ENCODE measurements at places on chromosomes 11 and 22. TPM values are rescaled to one million over a fixed set of nuclear protein-coding genes. Genes with fewer than 3 reads are reported as not detected.

GRCh38 chr11:65473278-65473860, 25.5 kb upstream of the MALAT1 start:
- DNase-seq = no peak

DNA sequence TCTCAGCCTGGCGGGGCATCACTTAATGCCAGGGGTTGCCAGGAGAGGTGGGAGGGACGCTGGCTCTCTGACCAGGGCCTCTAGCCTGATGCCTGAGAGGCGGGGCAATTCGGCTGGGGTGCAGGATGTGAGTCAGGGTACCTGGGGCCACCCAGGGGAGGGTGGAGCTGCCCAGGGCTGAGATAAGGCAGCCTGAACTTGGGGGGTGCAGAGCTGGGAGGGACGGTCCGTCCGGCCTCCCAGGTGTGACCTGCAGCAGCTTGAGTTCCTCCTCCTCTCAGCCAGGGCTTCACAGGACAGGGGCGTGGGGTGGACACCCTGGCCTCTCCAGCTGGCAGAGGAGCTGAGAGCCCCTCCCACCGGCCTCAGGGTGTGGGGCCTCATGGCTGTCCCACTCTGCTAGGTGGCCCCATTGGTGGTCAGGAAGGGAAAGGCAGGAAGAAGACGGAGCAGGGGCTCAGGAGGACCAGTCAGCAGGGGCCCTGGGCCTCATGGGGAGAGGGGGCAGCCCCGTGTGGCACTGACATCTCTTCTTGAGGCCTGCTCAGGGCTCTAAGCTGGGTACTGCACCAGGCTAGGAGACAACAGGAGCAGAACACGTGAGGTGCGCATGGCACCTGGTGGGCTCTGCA, 942 bp upstream of the RPS6KA4 start:
- DNase-seq = no peak

DNA sequence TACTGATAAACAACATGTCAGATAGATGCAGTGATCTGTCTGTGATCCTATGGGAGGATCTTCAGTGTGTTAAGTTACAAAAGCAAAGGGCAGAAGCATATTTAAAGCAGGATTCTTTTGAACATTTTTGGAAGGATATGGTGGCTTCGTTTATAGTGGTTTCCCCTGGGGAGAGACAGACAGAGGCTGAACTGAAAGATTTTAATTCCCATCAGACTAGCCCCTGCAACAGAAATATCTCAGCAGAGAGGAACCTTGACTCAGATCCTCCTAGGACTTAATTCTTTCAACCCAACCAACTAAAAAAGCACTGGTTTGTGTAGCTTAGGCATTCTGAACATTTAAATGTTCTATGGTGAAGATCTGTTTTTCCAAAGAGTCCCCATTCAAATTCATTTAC, 5.7 kb downstream of the CLTCL1 start:
- DNase-seq = no peak

- DNase-seq = no peak
Observed at GRCh38 chr22:27493796-27494195, 307.8 kb downstream of the MN1 start.

DNA sequence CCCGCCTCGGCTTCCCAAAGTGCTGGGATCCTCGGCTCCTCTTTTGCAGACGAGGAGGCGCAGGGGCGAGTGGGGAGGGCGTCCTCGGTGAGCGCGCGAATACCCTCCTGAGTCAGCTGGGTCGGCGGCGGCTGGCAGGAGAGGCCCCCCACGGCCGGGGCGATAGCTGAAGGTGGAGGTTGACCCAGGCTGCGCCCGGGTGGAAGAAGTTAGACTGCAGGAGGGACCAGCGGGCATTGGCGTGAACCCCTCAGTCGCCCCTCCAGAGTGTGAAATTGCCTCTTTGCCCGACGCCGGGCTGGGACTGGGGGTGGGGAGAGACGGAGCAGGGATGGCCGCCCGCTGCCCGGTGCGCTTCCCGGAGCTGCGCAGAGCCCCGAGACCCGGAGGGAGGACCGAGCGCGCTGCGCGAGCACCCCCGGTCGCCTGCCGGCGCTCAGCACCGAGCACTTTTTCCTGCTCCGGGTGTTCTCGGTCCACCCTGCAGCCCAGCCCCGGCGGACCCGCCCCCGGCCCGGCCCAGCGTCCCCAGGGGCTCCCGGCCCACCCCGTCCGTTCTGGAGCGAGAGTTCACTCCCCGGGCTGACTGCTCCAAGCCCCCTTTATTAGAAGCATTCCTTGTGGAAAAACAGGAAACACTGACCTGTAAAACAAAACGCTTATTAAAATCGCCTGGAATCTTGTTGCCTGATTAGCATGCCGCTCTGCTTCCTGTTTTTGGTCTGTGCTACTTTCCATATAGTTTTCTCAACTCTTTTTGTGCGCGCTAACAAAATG, 13.7 kb upstream of the CPT1A start:
- DNase-seq = peak; percentile 64

GRCh38 chr11:133916784-133917440, 39.9 kb downstream of the IGSF9B start:
- no peak for DNase-seq

GRCh38 chr11:126135235-126136176, 72.8 kb upstream of the CDON start:
- DNase-seq = no peak

GRCh38 chr11:95161248-95161647, 69.8 kb downstream of the SESN3 start:
- no peak for DNase-seq

DNA sequence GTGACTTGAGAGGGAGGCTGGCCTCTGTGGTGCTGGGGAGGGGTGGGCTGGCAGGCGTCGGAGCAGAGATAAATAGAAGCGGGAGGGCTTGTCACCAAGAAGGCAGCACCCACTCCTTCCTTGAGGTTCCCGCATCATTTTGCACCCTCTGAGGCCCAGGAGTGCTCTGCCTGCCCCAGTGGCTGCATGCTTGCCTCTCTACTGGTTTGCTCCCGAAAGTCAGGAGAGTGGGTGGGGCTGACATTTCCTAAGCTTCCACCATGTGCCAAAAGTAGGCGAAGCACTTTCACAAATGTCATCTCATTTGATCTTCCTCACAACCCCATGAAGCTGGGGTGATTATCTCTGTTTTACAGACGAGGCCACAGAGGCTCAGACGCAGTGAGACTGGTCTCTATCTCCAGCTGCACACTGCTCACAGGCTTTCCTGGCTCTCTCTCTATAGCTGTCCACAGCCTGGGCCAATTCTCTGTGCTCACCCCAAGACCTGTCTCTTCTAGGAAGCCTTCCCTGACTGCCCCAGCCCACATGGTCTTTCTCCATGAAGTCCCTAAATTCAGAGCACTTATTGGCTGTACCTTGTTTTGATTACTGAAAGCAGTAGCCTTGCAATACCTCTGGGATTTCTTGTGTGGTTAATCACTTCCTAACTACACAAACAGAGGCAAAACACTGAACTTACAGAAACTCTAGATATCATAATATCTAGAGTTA, 2.6 kb upstream of the UCP3 start:
- no peak for DNase-seq

DNA sequence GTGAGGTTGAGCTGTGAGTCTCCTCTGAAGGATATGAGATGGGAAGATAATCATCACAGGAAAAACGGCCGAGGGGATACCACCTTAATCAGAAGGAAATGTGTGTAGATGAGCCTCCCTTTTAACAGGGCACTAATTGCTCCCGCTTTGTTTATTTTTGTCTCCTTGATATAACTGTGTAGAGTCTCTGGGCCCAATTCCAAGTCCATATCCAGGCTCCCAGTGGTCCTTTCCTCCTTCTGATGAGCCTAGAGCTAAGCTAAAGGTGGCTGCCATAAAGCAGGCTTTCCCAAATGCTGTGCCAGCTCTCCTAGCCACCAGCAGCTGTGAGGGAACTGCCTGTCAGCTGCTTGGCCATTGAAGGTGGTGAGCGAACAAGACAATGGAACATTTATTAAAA, 17.1 kb upstream of the CCDC90B start:
- DNase-seq = no peak

DNA sequence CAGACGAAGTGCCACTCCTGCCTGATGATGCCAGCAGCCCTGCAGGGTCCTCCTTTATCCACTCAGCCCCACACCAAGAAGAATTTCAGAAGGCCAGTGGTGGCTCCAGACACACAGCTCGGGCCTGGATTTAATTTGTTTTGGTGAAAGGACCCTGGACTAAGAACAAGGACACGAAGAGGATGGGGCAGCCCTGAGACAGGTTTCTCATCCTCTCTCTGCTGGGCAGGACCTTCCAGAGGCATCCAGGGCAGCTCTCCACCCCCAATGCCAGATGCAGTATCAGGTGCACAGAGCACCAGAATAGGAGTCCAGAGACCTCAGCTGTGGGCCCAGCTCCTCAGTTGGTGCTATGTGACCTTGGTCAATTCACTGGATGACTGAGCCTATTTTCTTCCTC, 72.0 kb downstream of the TRIM29 start:
- no peak for DNase-seq

- no peak for DNase-seq
Observed at GRCh38 chr22:20254975-20255946, 12.9 kb downstream of the RTN4R start.

GRCh38 chr11:12133547-12134235, 23.3 kb downstream of the MICAL2 start:
- DNase-seq = no peak

- no peak for DNase-seq
Observed at GRCh38 chr11:44694443-44694842, 32.3 kb upstream of the TSPAN18 start.

DNA sequence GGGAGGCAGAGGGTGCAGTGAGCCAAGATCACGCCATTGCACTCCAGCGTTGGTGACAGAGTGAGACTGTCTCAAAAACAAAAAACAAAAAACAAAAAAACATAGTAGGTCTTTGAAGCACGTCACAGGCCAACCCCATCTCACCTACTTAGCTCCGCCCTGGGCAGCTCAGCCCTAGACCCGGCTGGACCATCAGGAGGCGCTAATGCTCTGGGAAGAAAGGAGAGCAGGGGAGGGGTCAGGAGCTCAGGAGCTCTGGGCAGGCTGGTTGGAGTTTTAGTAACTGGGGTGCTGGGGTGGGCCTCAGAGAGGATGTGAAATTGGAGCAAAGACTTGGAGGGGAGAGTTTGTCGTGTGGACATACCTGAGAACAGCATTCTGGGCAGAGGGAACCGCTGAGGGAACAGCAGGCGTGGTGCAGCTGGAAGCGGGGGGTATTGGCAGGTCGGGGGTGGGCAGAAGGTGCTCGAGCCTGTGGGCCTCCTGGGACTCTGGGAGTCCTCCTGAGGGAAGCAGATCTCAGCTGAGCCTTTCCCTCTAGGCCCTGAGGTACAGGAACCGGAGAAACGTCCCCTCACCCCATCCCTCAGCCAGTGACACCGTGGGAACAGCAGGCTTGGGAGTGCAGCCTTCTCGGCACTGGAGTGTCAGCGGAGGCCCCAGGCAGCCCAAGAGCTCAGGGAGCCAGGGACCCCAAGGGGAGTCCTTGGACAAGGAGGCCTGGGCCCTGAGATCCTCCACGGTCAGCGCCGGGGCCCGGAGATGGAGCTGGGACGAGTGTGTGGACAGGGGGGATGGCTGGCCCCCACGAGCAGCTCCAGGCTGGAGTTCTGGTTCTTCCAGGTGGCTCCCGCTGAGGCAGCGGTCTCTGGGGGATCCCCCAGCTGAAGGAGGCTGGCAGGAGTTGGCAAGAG, 2.2 kb upstream of the RPS6KA4 start:
- peak; percentile 97 for DNase-seq

DNA sequence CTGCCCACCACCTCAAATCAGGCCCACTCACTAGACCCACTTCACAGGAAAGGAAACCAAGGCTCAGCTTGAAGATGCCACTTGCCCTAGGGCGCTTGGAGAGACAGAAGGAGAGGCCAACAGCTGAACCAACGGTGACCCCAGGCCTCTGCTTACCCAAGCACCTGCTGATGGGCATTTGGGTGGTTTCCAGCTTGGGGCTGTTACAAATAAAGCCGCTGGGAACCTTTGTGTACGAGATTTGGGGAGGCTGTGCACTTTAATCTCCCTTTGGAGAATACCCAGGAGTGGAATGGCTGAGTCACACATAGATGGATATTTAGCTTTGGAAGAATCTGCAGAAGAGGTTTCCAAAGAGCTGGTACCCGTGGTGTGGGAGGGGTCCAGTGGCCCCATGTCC, 50.9 kb upstream of the LINC01488 start:
- DNase-seq = no peak

GRCh38 chr11:10201343-10201742, 92.7 kb downstream of the SBF2 start:
- no peak for DNase-seq

DNA sequence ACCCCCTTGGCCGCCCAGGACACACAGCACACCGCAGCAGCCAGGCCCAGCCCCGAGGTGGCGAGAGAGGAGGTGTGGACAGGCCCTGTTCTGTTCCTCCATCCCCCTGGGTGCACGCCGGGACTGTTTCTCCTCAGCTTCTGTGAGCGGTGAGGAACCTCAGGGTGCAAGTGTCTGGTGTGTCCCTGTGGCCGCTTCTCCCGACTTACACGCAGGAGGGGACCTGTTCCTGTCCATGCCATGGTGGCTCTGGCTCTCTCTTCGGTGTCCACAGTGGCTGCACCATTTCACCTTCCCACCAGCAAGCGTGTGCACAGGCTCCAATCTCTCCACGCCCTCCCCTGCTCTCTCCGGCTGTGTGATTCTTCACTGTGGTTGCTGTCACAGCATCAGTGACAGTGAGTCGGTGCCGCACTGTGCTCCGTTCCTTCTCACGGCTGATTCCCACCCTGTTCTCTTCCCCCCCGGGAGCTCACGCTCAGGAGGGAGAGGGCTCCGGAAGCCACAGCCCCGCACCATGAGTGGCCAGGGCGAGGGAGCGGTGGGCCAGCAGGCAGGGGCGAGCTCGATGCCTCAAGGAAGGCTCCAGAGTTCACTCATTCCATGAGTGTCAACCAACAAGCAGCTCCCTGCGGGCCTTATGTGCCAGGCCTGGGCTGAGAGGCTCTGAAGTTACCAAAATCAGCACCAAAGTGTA, 18.6 kb upstream of the WNT7B start:
- no peak for DNase-seq

DNA sequence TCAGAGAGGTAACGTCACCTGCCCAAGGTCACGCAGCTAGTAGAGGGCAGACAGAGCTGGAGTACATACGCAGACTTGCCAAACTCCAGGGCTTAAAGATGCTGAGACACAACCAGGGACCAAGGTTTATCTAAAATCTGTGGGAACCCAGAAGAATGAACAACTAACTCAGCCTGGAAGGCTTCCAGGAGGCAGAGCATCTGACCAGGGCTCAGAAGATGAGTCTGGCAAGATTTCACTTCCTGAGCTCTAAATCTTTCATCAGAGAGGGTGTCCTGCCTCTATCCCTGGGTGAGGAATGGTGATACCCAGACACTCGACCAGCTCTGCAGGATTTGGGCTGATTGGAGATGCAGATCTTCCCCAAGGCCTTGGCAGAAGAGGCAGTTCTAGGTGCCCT, 9.1 kb downstream of the GAL3ST1 start:
- DNase-seq = no peak

Gene APOL4
- not detected for total RNA-seq

Gene OR51I1
- 1.1 TPM for total RNA-seq

Gene OR5W2
- not detected for total RNA-seq

Gene KCNJ4
- total RNA-seq = 1.3 TPM

Gene MB
- total RNA-seq = not detected

Gene SLCO2B1
- not detected for total RNA-seq

Gene OR2AG2
- 0.31 TPM for total RNA-seq

Gene MISFA
- not detected for total RNA-seq

Gene F2
- not detected for total RNA-seq

Gene PDXP
- 55.6 TPM for total RNA-seq

Gene LRRN4CL
- 0.21 TPM for total RNA-seq

Gene ACR
- 2.2 TPM for total RNA-seq

Gene GAL
- total RNA-seq = 80.9 TPM

Gene CALCB
- 7.9 TPM for total RNA-seq

Data from GM23338 (cell line).